ENCODE measurements at places on chromosomes 16 and 17.

DNA sequence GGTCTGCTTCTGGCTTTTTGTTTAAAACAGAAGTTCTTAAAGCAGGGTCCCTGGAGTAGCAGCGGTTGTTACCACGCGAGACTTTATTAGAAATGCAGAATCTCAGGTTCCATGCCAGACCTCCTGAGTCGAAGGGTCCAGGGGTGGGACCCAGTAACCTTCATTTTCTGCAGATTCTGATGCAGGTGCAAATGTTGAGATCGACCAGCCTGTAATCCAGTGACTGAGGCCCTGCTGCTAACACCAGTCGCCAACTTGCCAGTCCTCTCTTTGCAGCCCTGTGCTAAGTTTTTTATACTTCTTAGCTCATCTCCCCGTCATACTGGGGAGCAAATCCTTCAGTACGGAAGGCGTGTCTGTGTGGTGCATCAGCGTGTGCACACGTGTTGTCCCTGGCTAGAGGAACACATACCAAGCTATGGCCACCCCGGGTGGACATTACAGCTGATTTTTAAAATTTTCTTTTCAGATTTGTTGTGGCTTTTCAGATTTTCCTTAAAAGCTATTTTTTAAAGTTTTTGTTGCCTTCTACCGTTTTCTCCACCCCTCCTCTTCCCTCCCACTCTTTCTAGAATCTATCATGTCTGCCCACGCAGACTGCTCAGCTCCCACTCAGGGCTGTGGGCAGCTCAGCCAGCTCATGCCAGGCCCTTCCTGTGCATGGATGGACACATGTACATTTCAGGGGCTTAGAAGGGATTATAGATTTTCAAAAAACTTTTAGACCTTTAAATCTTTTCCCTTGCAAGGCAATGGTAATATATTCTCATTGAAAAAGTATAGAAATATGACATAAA is 57.7 kb downstream of the MEAK7 start:
- DNase-seq = no peak

- no peak for DNase-seq
These were observed 19.2 kb downstream of the GSDMB start for GRCh38 chr17:39899215-39899614.

DNA sequence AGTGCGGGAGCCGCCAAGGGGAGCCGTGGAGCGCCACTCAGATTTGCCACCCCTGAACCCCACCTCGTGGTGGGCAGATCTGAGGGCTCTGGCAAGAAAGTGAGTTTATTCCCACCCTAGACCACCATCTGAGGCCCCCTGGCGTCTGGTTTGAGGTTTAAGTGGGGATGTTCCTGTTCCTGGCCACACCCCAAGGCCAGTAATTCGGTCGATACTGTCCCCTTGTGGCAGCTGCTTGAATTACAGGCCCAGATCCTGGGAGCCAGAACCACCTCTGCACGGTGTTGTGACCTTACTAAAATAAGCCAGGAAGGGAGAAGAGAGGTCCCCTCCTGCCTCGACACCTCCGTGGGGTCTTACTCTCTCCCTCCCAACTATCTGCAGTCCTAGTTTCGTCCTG is 3.3 kb upstream of the LAT start:
- no peak for DNase-seq

DNA sequence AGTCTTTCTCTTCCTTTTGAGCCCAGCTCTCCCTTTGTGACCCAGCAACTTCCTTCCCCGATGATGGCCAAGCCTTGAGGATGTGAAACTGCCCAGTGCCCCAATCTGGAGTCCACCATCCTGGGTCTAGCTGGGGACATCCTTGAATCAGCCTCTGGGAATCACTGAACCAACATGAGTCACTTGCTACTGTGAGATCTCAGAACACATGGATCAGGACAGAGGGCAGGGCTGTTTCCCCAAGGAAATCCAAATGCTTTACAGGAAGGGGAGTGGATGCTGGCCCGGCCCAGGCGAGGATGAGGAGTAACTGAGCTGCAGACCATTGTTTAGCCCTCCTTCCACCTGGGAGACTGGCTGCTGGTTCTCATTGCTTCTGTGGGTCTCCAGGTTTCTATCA is 547.6 kb downstream of the WWOX start:
- no peak for DNase-seq

GRCh38 chr17:75103601-75104554 is 5.9 kb upstream of the ARMC7 start:
- no peak for DNase-seq

All from activated T-cell treated with anti-CD3 and anti-CD28 coated beads for 1 hour (primary cell).